Tibial nerve (tissue), 4 donors: ENCODE measurements at places on chromosomes 7 and 10.
A peak's percentile ranks its signal among the peaks of the same experiment; 100 is the strongest.

GRCh38 chr7:21942955-21943354, 2.7 kb downstream of the CDCA7L start:
- DNase-seq, result no peak

GRCh38 chr7:68917041-68917651, 681.1 kb upstream of the AUTS2 start:
- no peak for DNase-seq

DNA sequence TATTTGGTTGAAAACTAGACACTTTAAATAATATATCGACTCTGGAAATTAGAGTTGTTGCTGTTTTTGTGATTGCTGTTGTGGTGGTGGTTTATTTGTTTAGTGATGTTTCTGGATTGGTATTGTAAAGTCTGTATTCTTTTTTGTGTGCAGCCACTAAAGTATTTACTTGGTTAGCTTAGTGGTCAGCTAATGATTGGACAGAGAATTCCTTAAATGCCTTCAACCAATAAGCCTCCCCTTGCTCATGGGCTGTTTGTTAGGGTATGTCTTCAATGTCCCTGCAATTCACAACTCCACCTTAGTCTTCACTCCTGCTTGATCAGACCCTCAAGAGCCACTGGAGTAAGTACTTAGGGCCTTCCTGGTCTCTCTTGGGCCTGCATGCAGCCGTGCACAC, 71.0 kb downstream of the PAXIP1 start:
- no peak for DNase-seq

DNA sequence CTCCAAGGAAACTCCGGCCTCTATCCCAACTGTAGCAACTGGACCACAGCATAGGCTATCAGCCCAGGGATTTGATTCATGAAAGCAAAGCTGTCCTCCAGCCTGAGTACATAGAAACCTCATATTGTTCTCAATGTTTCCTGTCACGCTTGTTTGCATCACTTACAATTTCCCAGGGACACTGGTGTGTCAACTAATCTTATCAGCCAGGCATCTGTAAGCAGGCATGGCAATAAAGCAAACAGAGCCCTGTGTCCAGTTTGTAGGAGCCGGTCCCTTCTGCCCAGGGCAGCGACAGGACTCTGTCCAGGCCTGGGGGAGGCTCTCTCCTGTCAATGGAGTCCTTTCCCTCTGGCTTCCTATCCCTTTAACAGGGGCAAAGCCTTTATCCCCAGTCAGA, 23.0 kb upstream of the CDHR3 start:
- no peak for DNase-seq

DNA sequence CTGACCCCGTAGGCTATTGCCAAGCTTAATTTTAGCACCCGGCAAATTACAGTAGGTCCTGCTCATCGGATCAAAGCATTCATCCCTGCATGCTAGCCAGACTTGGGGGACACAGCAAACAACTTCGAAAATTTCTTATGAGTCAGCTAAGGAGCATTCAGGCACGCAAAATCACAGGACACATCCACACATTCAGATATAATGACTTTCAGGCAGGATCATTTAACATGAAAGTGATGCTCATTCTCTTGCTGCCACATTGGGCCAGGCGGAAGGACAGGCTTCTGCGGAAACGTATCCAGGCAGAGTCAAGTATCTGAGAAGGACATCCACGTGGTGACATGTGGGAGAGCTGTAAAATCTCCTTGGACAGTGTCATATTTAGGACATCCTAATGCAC, 474.0 kb upstream of the NRP1 start:
- no peak for DNase-seq

DNA sequence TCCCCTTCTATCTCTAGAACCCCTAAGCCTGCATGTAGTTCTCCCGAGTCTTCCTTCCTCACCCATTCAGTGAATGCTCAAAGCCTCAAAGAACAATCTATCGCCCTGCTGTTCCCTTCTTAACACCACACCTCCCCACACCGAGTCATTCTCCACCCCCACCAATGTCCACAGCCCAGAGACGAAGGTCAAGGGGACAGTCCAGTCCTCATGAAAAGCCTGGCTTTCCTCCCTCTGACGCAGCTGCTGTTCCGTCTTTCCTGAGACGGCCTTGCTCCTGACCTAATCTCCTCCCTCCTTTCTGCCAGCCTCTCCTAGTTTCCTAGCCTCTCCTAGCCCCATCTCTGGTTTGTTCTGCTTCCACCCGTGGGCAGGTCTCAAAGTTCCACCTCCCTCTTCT, 9.2 kb downstream of the MOSPD3 start:
- no peak for DNase-seq

- no peak for DNase-seq
These were observed 63.3 kb downstream of the ZNF783 start for GRCh38 chr7:149325248-149325647.

DNA sequence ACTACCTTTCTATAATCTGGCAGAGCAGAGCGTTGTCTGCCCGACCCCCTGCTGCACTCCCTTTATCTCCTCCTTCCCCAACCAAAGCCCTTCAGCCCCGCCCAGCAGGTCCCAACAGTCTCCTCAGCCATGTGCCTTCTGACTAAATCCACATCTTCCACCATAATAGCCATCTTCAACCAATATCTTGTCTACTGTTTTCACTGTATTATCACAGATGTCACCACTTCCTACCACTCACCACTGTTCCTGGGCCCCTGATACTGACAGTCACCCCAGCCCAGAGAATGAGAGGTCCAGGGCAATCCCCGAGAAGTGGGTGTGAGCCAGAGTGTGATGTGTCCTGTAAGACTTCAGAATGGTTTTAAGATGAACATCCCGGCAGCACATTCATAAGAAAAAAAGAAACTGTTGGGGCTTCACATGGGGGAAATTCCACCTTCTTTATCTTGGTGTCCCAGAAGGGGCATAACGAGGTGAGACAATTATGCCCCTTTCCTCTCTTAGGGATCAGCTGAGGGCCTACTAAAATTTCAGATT, 25.3 kb downstream of the CCDC6 start:
- no peak for DNase-seq

- peak; percentile 50 for DNase-seq
These were observed 11.1 kb downstream of the STEAP1B start for GRCh38 chr7:22488643-22489462.

GRCh38 chr7:31192986-31193385, 140.9 kb downstream of the ADCYAP1R1 start:
- no peak for DNase-seq

- peak; percentile 76 for DNase-seq
These were observed 20.5 kb upstream of the COL1A2 start for GRCh38 chr7:94374231-94374630.

- no peak for DNase-seq
These were observed 213.4 kb upstream of the CDC14C start for GRCh38 chr7:48710995-48711394.

GRCh38 chr7:95599069-95599468, 2.8 kb upstream of the PDK4 start:
- no peak for DNase-seq
